ENCODE measurements at places on chromosomes 3 and 15.
A peak's percentile ranks its signal among the peaks of the same experiment; 100 is the strongest.

DNA sequence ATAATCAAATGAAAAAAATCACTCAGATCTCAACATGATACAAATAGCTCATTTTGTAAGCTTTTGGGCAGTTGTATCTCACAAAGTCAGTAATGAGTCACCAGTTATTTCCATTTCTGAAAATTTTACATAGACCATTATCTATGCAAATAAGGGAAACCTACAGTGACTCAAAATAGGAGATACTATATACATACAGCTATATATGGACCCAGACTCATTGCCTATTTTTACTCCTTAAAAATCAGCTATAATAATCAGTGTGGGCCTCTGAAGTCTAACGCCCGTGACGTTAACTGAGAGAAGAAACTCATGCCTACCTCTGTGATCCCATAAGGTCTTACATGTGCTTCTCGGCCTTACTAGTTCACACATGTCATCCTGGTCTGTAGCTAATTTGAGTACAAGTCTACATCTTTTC, 31.6 kb downstream of the LRIG1 start:
- no peak for DNase-seq

- no peak for DNase-seq
Observed at GRCh38 chr15:80107774-80108173, 45.0 kb upstream of the FAH start.

- no peak for DNase-seq
Observed at GRCh38 chr15:75027551-75027950, 4.2 kb downstream of the PPCDC start.

- DNase-seq = no peak
Observed at GRCh38 chr15:50057905-50058639, 61.0 kb downstream of the ATP8B4 start.

- no peak for DNase-seq
Observed at GRCh38 chr15:101476756-101477155, 12.8 kb downstream of the PCSK6 start.

DNA sequence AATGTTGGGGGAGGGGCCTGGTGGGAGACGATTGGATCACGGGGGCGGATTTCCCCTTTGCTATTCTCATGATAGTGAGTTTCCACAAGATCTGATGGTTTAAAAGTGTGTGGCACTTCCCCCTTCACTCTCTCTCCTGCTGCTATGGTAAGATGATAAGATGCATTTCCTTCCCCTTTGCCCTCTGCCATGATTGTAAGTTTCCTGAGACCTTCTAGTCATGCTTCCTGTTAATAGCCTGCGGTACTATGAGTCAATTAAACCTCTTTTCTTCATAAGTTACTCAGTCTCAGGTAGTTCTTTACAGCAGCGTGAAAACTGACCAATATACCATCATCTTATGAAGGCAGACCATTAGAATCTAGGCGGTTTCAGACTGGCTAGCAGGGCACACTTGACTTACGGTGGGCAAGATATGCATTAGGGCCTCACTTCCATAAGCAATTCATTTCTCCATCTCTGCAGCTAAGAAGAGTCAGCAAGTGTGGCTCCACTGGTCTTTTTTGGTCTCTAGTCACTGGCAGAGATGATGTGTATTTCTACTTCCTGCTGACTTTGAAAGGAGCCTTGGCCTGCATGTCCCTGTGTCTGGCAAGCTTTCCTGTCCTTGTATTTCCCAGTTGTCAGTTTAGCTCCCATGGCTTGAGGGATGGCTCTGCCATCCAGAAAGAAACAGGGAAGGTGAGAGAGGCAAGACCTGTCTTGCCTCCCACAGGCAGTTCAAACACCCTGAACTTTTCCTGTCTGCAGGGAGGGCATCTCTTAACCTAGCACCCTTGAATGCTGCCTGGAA, 109.0 kb upstream of the ADAMTS9 start:
- no peak for DNase-seq

- DNase-seq = no peak
Observed at GRCh38 chr3:30986551-30986950, 92.1 kb upstream of the GADL1 start.

- no peak for DNase-seq
Observed at GRCh38 chr15:75840659-75841058, 2.6 kb upstream of the UBE2Q2 start.

DNA sequence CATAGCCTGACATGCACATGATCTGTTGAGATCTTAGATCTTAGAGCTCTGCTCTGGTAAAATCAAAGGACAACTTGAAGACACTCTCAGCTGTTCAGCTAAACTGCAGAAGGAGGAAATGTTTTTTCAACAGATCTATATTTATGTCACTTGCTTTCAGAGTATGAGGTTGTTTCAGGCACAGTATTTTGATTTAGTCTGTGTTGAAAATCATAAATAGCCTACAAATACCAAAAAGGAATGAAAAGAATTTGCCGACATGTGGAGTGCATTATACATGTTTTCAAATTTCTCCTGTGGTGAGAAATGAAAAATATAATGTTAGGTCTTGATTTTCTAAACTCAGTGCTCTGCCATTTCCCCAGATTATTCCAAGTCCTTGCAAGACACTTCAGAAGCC, 1118.4 kb downstream of the TBL1XR1 start:
- no peak for DNase-seq

DNA sequence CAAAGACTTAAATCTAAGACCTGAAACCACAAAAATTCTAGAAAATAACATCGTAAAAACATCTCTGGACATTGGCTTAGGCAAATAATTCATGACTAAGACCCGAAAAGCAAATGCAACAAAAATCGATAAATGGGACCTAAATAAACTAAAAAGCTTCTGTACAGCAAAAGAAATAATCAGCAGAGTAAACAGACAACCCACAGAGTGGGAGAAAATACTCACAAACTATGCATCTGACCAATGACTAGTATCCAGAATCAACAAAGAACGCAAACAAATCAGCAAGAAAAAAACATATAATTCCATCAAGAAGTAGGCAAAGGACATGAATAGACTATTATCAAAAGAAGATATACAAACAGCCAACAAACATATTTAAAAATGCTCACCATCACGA, 749.4 kb downstream of the PLOD2 start:
- DNase-seq = no peak

DNA sequence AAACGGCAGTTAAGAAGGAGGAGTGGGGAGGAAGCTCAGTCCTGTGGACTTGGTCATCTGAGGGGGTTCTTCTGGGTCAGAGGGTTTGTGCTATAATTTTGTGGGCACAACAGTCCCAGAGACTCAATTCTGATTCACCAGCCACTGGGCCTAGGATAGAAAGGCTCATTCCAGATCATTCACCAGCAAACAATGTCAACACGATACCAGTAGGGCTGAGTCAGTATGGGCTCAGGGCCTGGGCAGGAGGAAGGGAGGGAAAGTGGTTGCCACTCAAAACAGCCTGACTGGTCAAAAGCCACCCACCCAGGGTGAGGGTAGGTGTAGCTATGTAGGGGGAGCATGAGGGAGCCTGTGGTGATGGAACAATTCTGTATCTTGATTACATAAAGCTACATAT, 86.9 kb upstream of the MEX3B start:
- no peak for DNase-seq

- no peak for DNase-seq
Observed at GRCh38 chr3:28936154-28936553, 344.7 kb upstream of the RBMS3 start.

GRCh38 chr3:71503525-71504249, 79.8 kb downstream of the FOXP1 start:
- DNase-seq = no peak

- DNase-seq = peak; percentile 39
Observed at GRCh38 chr3:32510075-32510724, 7.5 kb upstream of the CMTM6 start.

GRCh38 chr3:60954048-60954447, 297.2 kb downstream of the FHIT start:
- DNase-seq = no peak

DNA sequence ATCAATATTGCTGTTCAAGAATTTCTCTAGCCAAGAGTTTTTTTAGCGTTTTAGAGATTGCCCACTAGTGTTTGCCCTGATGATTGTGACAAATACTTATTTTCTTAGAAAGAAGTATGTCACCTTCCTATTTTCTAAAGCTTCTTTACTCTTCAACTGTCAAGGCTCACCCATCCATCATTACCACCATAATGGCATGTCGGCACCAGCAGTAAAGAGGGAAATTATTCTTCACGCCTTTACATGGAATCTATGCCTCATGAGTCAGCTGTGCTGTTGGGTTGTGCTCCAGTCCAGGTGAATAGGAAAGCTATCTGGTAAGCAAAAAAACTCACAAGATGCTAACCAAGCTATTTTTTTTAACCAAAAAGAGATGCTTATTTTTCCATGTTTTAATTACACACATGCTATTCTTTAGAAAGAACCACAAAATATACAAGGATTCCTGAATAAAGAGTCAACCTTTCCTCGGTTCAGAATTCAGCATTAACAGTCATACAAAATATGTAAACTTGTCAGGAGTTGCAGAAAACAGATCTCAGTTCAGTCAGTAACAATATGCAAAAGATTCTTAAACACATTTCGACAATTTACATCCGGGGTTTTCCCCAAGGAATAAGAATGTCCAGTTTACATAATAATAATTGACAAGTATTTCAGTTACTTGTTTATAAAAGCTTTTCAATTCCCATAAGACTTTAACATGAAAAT, 128.0 kb downstream of the ATP8B4 start:
- no peak for DNase-seq

DNA sequence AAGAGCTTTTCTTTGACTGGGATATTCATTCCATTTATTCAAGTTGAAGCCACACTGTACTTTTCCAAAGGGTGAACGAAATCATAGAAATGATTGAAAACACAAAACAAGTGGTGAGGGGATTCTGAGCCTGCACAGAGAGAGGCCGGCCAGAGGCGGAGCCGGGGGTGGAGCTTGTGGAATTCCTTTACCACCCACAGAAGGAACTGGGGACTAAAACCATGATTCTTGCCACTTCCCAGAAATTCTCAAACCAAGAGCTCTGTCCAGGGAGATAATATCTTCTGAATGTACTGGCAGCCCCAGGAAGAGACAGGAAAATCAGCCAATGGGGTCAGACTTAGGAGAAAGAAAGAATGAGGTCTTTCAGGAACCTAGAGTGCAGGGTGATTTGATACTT, 20.8 kb downstream of the FBN1 start:
- DNase-seq = no peak

DNA sequence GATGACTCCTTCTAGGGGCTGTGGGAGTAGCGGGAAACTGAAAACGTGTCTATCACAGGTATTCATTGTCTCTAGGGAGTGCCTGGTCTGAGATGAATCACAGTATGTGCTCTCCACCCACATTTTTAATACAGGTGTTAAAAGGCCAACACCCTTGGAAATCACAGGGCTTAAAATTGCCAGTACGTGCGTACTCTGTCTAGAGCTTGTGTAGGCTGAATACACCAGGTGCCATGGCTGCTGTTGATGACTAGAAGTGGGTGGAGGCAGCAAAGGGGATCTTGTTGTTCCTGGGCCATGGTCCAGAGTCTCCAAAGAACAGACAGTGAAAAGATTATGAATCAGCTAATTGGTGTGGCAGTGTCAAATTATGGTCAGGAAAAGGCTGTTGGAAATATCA, 35.1 kb upstream of the P3H2 start:
- DNase-seq = no peak

DNA sequence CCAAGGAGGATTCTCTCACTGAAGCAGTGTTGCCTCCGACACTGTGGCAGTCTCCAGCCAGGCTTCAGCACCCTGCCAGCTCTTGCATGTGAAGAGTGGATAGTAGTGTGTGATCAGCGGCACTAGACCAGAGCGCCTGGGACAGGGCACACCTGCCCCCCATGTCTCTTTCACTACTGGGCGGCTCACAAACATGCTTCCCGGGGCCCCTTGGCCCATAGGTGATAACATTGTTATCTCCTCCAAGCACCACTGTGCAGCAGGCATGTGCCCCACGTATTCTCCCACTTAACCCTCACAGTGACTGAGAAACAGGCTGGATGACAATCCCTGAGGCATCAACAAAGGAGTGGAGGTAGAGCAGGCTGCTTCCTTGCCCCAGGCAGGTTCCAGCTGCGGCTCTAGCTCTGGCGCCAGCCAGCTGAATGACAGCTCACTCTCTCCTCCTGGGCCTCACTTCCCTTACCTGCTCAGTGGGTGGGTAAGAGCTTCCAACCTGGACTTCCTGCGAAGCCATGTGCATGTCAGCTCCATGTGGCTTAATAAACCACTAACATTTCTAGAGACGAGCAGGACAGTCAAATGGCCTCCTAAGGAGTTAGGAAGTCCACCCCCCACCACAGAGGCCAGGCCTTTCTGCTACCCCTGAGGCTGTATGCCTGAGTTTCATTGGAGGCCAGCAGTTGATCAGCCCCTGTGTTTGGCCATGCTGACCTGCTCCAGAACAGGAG, 37.8 kb downstream of the KLF13 start:
- DNase-seq = no peak

- DNase-seq = no peak
Observed at GRCh38 chr15:47577461-47577860, 139.8 kb upstream of the SEMA6D start.

DNA sequence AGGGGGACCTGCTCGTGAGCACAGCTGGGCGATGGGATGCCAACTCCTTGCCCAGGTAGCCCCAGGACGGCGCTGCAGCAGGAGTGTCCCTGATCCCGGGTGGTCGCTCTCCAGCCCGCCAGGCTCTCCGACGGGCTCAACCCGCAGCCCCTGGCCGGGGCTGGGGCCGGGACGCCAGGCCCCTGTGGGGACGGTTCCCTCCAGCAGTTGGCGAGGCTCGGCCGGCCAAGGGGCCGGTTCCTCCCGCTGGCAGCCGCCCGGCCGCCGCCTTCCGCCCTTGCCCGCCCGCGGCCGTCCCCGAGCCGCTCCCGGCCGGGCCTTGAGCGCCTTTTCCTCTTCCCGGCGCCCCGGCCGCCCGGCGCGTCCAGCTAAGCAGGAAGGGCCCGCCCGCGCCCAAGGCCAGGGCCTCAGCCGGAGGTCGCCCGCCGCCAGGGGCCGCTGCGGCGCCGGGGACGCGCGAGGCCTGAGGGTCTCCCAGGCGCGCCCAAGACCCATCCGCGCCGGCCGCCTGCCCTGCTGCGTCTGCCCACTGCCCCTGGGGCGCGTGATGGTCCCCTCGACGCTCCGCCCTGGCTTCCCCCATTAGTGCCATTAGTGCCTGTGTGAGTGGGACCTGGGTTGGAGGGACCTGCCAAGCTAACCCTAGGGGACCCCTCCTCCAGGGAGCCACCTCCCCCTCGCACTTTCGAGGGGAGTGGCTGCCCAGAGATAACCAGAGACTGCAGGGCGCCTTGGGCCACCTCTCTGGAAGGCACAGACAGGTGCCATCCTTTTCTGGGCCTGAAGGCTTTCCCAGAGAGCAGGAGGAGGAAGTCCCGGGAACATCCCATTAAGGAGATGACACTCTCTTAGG, 106.4 kb downstream of the FBLN2 start:
- DNase-seq = no peak

GRCh38 chr15:90644952-90645725, 72.0 kb upstream of the BLM start:
- no peak for DNase-seq

DNA sequence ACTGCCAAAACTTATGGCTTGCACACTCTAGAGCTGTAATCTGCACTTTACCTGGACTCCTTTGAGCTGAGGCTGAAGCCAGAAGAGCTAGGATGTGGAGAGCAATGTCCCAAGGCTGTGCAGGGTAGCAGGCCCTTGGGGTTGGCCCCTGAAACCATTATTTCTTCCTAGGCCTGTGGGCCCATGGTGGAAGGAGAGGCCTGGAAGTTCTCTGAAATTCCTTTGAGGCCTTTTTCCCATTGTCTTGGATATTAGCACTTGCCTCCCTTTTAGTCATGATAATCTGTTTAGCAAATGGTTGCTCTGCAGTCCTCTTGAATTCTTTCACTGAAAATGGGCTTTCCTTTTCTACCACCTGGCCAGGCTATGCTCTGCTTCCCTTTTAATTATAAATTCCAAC, 102.0 kb upstream of the SGO1 start:
- no peak for DNase-seq

Data from stimulated activated CD4-positive, alpha-beta T cell treated with anti-CD3 and anti-CD28 coated beads, TNF-alpha, amount 100 ng/mL, for 4 hours (primary cell).